ENCODE measurements at places on chromosomes 2 and 18.

- DNase-seq: no peak
Measured at GRCh38 chr2:203887677-203888076, 20.1 kb downstream of the CTLA4 start.

DNA sequence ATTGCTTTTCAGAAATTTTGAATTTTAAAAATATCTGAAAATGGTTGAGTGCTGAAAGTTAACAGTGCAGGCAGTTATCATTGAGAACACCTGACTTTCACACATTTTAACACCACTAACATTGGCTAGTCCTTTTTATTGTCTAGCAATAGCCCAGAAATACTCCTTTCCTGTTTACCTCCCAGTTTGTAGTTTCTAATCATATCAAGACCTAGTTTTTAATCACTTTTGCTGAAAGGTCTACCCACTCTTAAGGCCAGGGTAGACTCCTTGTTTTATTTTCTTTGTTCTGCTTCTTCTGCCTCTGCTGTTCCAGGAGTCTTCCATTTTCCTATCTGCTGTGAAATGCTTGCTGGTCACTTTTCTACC lies 72.1 kb downstream of the UBE2E3 start:
- no peak for DNase-seq

- DNase-seq: no peak
Measured at GRCh38 chr18:11066038-11066437, 83.3 kb downstream of the PIEZO2 start.

DNA sequence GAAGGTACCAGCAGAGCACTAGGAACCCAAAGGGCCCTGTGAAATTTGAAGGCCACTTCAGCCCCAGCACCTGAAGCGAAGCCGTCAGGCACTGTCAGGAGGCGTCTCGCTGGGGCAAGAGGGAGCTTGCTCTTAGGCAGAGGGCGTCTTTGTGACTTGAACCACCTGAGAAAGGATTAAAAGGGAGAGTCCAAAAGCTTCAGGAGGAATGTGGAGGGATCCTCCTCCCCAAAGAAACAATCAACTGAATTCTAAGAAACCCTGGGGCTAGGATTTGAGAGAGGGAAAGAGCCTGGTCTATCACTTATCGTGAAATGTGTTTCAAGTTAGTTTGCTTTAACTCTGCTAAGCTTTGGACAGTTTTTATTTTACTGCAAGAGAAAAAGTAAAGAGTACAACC lies 324.9 kb upstream of the SOX11 start:
- no peak for DNase-seq
